ENCODE measurements at places on chromosomes 6 and 20.

DNA sequence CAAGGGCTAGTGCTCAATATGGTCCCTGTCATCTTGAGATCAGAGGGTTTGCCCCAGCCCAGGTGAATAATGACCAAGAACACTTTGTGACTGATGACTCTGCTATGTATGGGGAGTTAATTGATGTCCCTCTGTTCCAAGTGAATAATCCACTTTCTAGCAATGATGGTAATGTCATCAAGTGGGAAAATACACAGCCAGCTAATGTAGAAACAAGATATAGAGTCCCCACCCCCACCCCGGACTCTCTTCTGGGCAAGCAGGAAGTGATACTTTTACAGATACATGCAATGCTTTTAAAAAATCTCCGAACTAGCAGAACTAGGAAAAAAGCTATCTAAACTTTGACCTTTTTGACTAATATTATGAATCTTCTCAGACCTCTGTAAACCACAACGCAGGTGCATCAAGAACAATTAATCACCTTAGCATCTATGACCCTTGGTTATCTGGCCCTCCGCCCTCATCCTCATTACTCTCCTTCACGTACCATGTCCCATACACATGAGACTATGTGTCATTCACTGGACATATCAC, 30.5 kb downstream of the CNR1 start:
- DNase-seq, result no peak

DNA sequence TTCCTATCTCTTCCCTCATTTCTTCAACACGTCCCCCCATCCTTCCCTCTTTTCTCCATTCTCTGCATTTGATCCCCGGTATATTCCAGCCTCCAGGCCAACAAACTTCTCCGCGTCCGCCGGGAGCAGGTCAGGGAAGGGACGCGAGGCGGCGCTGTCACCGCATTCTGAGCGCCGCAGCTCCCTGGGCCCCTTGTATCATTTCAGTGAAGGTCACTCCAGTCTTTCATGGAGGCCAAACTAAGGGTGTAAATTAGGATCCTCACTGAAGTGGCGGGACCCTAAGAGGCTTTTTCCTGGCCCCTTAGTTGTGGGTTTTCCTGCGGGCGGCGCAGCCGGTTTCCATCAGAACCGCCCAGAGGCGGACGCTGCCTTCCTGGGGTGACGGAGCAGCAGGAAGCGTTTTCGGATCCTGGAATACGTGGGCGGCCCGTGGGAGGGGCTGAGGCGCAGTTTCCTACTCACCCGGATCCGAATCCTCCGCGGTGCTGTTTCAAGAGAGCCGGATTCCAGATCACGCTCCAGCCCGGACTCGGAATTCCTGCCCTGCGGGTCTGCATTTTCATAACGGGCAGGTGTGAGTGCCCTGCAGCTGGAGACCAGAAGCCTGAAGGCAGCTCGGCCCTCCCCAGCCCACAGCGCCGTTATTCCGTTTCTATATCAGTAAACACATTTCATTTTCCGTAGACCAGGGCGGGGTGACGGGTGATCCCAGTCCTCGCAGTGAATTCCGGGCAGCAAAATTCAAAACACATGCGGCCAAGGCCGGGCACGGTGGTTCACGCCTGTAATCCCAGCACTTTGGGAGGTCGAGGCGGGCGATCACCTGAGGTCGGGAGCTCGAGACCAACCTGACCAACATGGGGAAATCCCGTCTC, 3.6 kb upstream of the MICA start:
- DNase-seq, result peak; percentile 70

GRCh38 chr6:3210024-3210610, 17.3 kb downstream of the TUBB2B start:
- no peak for DNase-seq

- no peak for DNase-seq
Measured at GRCh38 chr6:168216117-168216516, 103.5 kb downstream of the DACT2 start.

GRCh38 chr6:13094781-13095425, 233.4 kb downstream of the TBC1D7 start:
- no peak for DNase-seq

DNA sequence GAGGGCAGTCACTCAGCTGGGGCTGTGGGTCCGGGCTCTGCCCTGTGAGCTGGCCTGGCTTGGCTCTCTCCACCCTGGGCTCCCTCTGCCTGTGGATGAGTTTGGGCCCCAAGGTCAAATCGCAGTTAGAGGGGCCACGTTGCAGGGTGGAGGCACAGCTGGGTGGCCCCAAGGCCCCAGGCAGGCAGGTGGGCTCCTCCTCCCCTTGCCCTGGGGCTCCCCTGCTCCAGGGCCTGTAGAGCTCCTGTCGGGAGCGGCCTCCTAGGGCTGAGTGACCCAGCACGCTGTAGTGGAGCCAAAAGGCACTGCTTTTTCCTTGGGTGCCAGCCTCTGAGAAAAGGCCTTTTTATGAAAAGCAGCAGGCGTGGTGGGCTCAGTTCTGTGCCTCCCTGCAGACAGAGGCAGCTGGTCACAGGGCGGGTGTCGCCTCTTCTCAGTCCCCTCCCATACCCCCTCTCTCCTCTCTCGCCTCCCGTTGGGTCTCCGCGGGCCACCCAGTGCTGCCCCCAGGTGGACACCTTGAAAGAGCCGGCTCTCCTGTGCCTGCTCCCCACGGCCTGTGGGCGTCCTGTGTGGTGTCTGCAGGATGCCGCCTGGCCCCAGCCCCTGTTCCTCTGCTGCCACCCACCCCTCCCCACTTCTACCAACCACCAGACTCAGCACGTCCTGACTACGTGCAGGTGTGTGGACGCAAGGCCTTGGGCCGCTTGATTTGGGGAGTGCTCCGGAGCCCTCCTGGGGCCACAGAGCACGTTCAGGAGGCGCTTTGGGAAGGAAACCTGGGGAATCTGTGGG, 13.2 kb downstream of the SS18L1 start:
- DNase-seq, result peak; percentile 32

- no peak for DNase-seq
Measured at GRCh38 chr6:106702046-106702445, 72.7 kb downstream of the QRSL1 start.

DNA sequence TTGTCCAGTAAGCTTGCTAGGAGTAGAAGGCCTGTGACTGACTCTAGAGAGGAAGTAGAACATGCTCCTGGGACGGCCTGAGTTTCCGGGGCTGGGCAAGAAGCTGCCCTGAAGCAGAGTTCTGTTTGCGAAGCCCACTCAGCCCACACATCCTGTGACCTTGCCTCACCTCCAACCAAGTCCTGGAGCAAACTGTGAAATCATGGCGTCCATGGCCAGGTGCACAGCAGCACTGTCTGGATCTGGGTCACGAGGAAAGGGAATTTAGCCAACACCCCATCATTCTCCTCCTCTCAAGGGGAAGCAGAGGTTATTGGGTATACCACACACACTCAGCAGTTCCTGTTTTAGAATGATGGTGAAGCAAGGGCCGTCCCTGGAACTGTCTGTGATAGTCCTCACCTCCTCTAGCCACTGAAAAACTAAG, 87.5 kb downstream of the CRYBG1 start:
- DNase-seq, result no peak

DNA sequence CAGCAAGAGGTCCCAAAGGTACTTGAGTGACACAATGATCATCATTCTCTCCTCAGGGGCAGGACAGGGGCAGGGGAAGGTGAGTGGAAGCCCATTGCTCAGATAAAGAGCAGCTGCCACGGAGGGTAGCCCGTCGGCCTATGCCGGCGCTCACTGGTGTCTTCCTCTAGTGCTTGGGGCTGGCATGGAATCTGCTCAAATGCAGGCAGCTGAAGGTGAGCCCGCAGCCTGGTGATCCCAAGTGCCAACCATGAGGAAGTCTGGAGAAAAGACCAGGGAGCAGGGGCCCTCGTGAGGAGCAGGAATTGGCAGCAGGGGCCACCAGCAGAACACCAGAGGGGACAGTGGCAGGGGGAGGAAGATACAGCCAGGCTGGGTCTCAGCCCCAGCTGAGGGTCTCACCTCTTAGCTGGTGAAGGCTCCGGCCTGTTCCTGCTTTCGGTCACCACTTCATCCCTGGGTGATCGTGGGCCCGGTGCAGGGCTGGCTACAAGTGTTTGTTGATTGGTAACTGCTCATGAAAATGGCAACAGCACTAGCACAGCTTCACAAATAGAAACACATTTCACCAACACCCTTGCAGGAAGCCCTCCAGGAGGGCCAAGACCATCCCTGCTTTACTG, 24.7 kb downstream of the RBCK1 start:
- no peak for DNase-seq

GRCh38 chr6:41379306-41379705, 43.9 kb downstream of the NCR2 start:
- DNase-seq, result no peak

GRCh38 chr6:32972353-32973143, 4.2 kb downstream of the BRD2 start:
- no peak for DNase-seq

DNA sequence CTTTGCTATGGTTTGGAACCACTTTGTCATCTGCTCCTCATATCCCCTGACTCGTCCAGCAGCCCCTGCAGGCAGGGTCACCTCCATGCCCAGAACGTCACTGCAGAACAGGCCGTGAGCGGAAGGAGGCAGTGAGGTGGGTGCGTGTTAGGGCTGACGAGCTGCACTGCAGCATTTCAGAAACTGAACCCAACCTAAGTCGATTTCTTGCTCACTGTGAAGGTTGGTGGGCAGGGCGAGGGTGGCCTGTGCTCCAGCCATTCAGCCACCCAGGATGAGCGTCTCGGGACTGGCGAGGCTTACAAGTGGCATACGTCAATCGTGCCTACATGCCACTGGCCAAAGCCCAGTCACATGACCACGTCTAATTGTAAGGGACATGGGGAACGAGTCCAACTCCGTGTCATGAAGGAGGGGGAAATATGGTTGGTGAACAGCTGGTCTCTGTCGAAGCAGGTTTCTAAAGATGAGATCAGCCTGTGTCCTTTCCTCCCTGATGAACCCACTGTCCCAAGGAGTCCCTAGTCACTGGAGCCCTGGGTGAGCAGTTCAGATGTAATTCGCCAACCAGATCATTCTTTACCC, 289.1 kb downstream of the TAF4 start:
- no peak for DNase-seq

DNA sequence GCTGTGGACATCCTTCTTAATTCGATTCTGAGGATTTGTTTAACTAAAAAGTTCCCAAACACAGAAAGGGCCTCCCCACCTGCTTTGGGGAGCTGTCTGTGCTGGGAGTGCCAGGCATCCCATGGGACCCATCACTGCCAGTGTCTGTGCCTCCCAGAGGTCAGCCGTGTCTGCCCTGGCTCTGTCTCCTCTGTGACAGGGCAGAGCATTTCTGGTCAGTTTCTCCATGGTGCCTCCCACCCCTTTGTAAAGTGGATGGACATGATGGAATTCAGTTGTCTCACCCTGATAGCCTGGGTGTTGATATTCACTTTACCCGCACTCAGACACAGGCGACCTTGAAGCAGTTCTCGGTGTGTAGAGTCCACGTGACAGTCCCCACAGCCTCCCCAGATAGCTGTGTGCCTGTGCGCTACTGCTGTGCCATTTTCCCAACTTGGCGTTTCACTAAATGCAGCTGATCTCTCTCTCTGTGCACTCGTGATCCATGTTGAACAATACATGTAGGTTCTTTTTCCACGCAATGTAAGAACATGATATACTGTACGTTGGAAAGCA, 70.5 kb downstream of the CDS2 start:
- DNase-seq, result no peak

DNA sequence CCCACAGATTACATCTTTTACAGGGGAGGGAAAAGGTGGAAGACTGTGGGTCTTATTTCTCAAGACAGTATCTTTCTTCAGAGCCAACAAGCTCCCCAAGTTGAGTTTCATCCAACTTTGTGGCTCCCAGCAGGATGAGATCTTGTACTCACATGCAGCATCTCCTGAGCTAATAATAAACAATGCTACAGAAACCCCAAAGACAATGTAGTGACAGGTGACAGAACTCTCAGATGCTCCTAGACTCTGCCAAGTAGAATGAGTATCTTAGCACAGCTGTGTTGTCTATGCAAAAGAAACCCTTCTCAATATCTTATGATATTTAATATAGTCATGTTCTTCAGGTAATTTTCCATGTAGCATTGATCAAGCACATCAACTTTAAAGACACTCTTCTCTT, 90.0 kb downstream of the TBX18 start:
- no peak for DNase-seq

- DNase-seq, result no peak
Measured at GRCh38 chr20:8633366-8633765, 435.5 kb upstream of the PLCB4 start.

DNA sequence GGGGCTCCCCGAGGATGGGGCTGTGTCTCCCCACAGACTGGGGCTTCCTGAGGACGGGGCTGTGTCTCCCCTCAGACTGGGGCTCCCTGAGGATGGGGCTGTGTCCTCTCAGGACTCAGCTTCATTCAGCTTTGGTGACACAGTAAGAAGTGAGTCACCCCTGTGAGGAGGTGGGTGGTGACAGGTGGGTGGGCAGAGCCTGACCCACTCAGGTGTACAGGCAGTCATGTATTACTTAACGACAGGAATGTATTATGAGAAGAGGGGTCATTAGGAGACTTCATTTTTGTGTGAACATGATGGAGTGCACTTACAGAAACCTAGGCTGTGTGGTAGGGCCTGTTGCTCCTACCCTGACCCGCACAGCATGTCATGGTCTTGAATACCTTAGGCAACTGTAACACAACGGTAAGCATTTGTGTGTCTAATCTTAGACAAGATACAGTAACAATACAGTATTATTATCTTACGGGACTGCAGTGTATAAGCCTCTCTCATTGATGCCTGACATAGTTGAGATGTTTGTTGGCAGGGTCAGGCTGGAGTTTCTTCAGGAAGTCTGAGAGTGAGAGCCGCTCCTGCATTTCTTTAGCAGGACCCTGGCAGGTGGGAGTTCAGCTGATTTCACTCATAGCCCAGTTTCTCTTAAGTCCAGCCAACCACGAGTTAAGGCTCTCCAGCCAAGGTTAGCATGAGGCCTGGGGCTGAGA, 10.9 kb upstream of the PGC start:
- no peak for DNase-seq

All from anterior cingulate cortex (tissue), 58 donors.